Ovary (tissue), 10 donors: ENCODE measurements at places on chromosomes 3 and 15. TPM values are rescaled to one million over a fixed set of nuclear protein-coding genes. Genes with fewer than 3 reads are reported as not detected.
A peak's percentile ranks its signal among the peaks of the same experiment; 100 is the strongest.

Gene PTH1R
- 11.2 TPM for total RNA-seq

Gene SH3GL3
- total RNA-seq = 0.95 TPM

Gene SI
- total RNA-seq = 0.83 TPM

Gene LINGO1
- total RNA-seq = 1.3 TPM

Gene ZCWPW2
- total RNA-seq = 2.1 TPM

- no peak overlapping the region for H3K4me3 ChIP-seq
- H3K27me3 ChIP-seq = no peaks in the 10 kb centered on the region
- H3K36me3 ChIP-seq = no peaks in the 10 kb centered on the region
- DNase-seq = no peak
- no peak overlapping the region for H3K27ac ChIP-seq
- no peaks in the 10 kb centered on the region for H3K4me1 ChIP-seq
Measured at GRCh38 chr3:119230071-119230470, 10.6 kb downstream of the B4GALT4 start.

GRCh38 chr3:141796889-141797781, 33.9 kb downstream of the GRK7 start:
- no peaks in the 10 kb centered on the region for H3K36me3 ChIP-seq
- H3K4me3 ChIP-seq = peak overlapping the region; percentile 33
- H3K27me3 ChIP-seq = no peaks in the 10 kb centered on the region
- peak; percentile 57 for DNase-seq
- H3K4me1 ChIP-seq = peaks cover 16% of the 10 kb centered on the region

GRCh38 chr3:38640661-38641452, 8.6 kb downstream of the SCN5A start:
- DNase-seq = no peak
- H3K36me3 ChIP-seq = no peaks in the 10 kb centered on the region
- H3K4me3 ChIP-seq = no peak overlapping the region
- H3K27ac ChIP-seq = no peak overlapping the region
- H3K27me3 ChIP-seq = no peaks in the 10 kb centered on the region

GRCh38 chr15:101446518-101447167, 42.9 kb downstream of the PCSK6 start:
- peaks cover 12% of the 10 kb centered on the region for H3K4me1 ChIP-seq
- H3K27me3 ChIP-seq = no peaks in the 10 kb centered on the region
- no peak overlapping the region for H3K27ac ChIP-seq

DNA sequence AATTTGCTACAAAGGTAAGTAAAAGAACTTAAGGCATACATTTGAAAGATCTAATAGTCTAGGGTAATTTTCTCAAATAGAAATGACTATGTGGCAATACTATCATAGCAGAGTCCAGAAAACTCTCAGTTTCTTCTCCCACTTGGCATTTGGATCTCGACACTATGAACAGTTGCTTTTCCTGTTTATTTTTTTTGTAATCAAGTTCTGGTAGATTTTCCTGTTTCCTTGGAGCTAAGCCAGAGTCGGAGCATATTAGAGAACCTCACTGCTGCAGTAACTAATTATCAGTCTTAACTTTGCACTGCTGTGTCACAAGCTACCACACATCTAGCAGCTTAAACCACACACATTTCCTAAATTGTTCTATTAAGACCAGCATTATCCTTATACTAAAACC, 44.9 kb upstream of the ZNF385D start:
- no peak for DNase-seq
- no peaks in the 10 kb centered on the region for H3K36me3 ChIP-seq
- H3K27ac ChIP-seq = no peak overlapping the region
- no peaks in the 10 kb centered on the region for H3K27me3 ChIP-seq
- peaks cover 1% of the 10 kb centered on the region for H3K4me1 ChIP-seq

DNA sequence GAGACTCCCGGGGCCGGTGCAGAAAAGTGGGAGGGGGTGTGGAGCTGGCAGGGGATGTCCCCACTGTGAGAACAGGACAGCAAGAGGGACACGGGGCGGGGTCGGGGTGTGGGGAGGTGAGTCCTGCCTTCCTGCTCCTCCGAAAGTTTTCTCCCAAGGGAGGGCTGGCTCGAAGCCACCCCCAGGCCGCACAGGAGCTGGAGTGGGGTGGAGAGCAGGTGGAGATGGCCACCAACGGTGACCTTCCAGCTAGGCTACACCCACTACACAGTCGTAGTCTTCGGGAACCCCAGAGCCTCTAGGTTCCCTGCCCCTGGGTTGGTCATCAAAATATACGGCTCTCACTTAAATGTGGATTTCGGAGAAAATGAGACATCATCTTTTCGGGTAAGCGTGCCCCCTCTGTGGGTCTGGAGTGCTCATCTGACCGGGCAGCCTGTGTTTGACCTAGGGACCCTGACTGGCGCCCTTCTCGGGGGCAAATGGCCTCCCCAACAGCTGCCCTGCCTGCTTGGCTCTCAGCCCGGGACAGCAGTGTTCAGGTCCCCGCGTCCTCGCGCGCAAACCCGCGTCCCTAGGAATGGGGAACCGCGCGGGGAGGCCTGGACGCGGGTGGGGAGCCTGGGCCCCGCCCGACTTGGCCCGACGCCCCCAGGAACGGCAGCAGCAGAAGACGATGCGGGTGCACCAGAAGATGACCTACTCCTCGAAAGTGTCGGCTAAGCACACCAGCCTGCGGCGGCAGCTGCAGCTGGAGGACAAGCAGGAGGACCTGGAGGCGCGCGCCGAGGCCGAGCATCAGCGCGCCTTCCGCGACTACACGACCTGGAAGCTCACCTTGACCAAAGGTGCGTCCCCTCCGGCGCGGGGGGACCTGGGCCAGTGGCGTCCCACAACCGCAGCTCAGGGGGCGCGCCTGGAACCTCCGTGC, 21.2 kb downstream of the CFAP100 start:
- DNase-seq = no peak
- no peaks in the 10 kb centered on the region for H3K27me3 ChIP-seq
- no peaks in the 10 kb centered on the region for H3K4me1 ChIP-seq
- no peaks in the 10 kb centered on the region for H3K36me3 ChIP-seq
- H3K4me3 ChIP-seq = no peak overlapping the region
- no peak overlapping the region for H3K27ac ChIP-seq

DNA sequence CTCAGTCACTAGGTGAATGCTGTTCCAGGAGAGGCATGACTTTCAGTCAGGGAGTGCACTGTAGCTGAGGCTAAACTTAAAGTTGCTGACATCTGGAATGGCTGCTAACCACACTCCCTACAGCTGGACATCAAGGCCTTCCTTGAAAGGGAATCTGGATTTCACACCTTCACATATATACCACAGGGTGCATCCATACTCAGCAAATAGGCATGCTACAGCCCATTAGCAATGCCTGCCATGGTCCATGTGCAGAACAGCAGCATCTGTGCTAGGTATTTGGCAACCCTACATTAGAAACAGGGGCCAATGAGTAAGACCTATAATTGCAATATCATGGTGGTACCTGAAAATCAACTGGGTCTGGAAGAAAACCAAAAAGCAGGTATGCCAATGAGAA, 74.8 kb downstream of the SNTN start:
- no peak overlapping the region for H3K4me3 ChIP-seq
- H3K36me3 ChIP-seq = no peaks in the 10 kb centered on the region
- no peaks in the 10 kb centered on the region for H3K4me1 ChIP-seq
- no peaks in the 10 kb centered on the region for H3K27me3 ChIP-seq
- H3K27ac ChIP-seq = no peak overlapping the region

GRCh38 chr15:65902373-65902772, 33.1 kb downstream of the RAB11A start:
- no peak for DNase-seq
- H3K4me1 ChIP-seq = peaks cover 2% of the 10 kb centered on the region
- H3K4me3 ChIP-seq = no peak overlapping the region
- no peaks in the 10 kb centered on the region for H3K36me3 ChIP-seq
- H3K27ac ChIP-seq = no peak overlapping the region

DNA sequence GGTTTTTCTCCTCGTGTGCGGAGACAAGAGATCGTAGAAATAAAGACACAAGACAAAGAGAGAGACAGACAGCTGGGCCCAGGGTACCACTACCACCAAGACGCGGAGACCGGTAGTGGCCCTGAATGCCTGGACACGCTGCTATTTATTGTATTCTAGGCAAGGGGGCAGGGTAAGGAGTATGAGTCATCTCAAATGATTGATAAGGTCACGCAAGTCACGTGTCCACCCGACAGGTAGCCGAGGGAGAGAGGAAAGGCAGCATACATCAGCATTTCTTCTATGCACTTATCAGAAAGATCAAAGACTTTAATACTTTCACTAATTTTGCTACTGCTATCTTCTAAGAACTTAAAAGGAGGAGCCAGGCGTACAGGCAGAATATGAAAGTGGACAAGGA, 28.2 kb downstream of the MYL3 start:
- no peak overlapping the region for H3K4me3 ChIP-seq
- no peaks in the 10 kb centered on the region for H3K27me3 ChIP-seq
- no peak for DNase-seq
- H3K4me1 ChIP-seq = no peaks in the 10 kb centered on the region

GRCh38 chr15:73940061-73940981, 14.1 kb downstream of the LOXL1 start:
- no peak overlapping the region for H3K4me3 ChIP-seq
- peaks cover 14% of the 10 kb centered on the region for H3K4me1 ChIP-seq
- no peak overlapping the region for H3K27ac ChIP-seq
- no peaks in the 10 kb centered on the region for H3K27me3 ChIP-seq
- peak; percentile 28 for DNase-seq

- DNase-seq = no peak
- H3K27me3 ChIP-seq = no peaks in the 10 kb centered on the region
- no peak overlapping the region for H3K27ac ChIP-seq
- no peaks in the 10 kb centered on the region for H3K4me1 ChIP-seq
- no peak overlapping the region for H3K4me3 ChIP-seq
Measured at GRCh38 chr3:6367171-6367570, 493.7 kb upstream of the GRM7 start.

DNA sequence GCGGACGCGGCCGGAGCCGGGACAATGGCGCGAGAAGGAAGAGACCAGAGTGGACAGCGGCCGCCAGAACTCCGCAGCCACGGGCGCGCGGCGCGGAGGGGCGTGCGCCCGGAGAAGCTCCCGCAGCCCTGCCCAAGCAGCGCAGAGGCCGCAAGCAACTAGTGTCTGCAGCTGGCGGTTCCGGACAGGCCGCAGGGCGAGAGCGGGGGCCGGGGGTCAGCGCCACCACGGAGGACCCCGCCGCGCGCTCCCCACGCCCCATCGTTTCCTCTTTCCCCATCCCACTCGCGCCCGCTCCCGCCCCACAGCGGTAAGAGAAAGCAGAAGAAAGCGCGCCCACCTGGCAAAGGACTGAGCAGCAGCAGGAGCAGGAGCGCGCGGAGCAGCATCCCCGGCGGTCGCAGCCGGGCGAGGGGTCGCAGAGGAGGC, 440 bp downstream of the PRTG start:
- H3K4me3 ChIP-seq = peak overlapping the region; percentile 93
- no peaks in the 10 kb centered on the region for H3K36me3 ChIP-seq
- peak overlapping the region; percentile 65 for H3K27ac ChIP-seq
- DNase-seq = peak; percentile 52
